ENCODE measurements at places on chromosomes 2 and 18.

- DNase-seq: no peak
Measured at GRCh38 chr2:147416099-147416498, 428.7 kb upstream of the ACVR2A start.

- DNase-seq: no peak
Measured at GRCh38 chr2:35081001-35081621, 1274.5 kb upstream of the CRIM1 start.

GRCh38 chr2:111897924-111898702 lies at the start of gene MERTK:
Gene MERTK, plus strand, starts transcription at chr2:111898607. Its CDS starts 129 bp downstream, at chr2:111898736.
- peak; percentile 53 for DNase-seq

DNA sequence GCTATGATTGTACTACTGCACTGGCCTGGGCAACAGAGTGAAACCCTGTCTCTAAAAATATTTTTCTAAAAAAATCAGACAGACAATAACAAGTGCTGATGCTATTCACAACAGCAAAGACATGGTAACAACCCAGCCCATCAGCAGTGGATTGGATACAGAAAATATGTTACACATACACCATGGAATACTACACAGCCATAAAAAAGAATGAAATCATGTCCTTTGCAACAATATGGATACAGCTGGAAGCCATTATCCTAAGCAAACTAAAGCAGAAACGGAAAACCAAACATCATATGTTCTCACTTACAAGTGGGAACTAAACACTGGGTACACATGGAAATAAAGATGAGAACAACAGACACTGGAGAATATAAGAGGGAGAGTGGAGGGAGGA lies 19.9 kb downstream of the FAM161A start:
- no peak for DNase-seq

DNA sequence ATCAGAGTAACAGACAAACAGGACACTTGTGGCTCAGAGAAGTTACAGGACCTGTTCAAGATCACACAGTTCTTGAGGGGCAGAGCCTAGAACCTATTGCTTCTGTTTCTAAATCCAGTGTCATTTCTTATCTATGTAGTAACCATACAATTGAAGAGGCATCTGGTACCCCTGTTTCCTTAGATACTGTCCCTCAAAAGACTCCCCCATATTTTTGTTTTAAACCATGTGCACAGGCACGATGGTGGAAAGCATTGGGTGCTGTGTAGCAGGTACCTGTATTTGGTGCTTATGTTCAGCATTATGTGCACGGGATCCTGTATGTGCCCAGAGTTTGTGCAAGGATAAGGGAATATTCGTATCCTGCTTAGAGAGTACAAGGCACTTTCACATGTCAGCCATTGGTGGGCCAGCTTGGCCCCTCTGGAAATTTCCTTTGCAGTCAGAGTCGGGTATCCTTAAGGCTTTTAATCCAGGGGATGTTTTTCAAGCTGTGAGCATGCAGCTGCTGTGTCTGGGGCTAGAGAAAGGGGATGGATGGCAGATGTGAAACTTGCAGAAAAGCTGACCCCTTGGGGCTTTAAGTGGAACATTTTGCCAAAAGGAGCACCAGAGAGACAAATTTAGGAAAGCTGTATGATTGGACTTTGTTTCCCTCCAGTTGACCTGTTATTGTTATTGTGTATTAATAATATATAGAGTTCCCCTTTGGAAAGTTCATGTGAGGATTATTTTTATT lies 2.1 kb downstream of the LBH start:
- no peak for DNase-seq

GRCh38 chr18:26386002-26386401 lies 159.8 kb downstream of the TAF4B start:
- no peak for DNase-seq

GRCh38 chr2:10447300-10447894 lies 730 bp downstream of the ODC1 start:
- peak; percentile 52 for DNase-seq

GRCh38 chr2:8756716-8757115 lies 74.9 kb downstream of the ID2 start:
- no peak for DNase-seq

DNA sequence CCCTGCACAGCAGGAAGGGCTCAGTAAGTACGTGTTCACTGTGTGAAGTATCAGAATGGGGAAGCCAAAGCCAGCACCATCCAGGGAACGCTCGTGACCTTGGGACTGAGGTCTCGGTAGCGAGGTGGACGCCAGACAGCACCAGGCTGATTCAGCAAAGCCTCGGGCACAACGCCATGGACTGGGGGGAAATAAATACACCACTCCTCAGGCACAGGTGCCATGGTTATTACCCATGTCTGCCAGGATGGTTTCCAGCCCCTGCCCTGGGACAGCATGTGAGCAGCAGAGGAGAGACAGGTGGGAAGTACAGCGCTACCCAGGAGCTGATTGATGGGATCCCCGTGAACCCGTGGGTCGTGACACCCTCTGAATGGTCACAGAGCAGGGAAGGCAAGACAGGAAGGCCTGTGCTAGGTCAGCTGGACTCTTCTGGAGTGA lies 53.0 kb downstream of the REEP1 start:
- no peak for DNase-seq

DNA sequence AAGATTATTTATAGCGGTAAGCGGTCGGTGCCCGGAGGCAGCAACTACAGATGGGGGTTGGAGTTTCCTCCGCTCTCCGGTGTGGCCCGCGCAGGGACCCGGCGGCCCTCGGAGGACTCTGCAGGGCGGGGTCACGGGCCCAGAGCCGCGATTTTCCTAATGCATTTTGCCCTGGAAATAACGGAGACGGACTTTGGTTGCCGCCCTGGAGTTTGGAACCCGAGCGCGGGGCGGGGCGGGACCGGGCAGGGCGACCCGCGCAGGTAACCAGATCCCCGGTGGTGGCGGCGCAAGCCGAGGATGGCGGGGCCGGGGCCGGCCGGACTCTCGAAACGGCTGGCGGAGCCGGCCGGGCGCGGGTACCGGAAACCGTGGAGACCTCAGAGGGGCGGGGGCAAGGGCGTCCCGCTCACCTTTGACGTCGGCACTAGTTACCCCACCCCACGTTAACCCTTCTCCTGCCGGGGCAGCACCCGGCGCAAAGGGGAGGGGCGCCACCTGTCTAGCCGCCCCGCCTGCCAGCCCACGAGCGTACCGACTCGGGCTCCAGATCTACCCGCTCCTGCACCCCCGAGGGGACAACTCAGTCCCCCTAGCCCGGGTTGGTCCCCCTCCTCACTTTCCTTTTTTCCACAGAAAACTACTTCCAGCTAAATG lies 2.9 kb downstream of the CYP26B1 start:
- DNase-seq: no peak

DNA sequence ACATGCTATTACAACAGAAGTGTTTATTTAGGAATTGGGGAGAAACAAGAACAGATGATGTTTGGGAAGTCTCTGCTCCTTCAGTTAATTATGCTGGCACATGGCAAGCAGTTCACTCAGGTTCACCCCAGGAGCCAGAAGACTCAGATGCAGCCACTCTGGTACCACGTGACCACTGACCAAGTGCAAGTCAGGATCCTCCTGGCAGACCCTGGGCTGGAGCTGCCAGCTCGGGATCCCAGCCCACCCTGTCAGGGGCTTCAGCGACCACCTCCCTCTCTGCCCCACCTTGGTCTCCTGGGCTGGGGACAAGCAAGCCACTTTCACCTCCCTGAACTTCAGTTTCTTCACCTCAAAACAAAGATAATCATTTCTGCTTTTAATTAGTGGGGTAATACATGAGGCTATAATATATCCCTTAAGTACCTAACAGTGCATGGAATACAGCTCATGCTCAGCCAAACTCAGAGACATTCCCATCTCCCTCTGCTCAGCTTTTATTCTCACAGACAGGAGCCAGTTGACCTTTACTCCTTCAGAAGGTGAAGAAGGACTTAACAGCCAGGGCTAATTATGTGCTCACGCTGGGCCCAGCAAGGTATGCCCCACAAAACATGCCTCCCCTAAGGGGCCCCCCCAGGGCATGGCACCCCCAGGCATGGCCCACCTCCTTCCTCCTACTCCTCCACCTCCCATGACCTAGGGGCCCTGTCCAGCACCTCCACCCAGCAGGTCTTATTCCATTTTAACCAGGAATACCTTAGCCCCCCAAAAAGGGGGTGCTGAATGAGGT lies 11.8 kb downstream of the CRACDL start:
- no peak for DNase-seq

DNA sequence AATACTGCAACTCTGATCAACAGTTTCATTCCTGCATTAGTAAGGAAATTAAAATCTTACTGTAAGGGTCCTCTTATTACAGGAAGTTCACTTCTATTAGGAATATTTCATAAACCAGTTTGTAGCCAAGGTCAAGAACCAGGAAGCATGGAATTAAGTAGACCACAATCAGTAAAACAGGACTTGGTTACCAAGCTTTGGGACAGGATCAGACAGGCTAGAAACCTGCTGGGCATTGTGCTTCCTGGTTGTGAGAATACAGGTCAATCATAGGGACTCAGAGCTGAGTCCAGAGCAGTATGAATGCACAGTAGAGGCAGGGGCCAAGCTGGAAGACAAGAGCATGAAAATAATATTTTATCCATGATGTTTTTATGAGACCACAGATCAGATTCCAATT lies 248.0 kb downstream of the IKZF2 start:
- no peak for DNase-seq

- DNase-seq: no peak
Measured at GRCh38 chr2:104847586-104848160, 6.2 kb upstream of the POU3F3 start.

GRCh38 chr2:139825726-139826125 lies 1045.5 kb upstream of the NXPH2 start:
- DNase-seq: no peak

- no peak for DNase-seq
Measured at GRCh38 chr2:129778584-129778877, 200.9 kb upstream of the RAB6C start.

GRCh38 chr2:140014204-140014546 lies 1234.0 kb upstream of the NXPH2 start:
- no peak for DNase-seq

DNA sequence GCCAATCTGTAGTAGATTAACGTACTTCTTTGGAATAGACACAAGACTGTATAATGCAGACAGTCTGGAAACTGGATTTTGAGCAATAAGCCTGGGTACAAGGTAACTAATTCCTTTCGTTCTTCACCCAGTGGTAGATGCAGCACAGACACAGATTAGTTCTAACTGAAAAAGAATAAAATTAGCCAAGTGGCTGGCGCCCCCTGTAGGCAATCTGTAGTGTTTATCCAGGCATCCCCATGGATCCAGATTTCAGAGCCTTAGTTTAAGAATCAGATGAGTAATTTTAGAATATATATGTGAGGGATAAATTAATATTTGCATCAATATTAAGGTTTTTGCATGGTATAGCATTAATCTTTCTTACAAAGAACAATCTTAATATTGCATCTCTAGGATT lies 563.9 kb downstream of the DCC start:
- no peak for DNase-seq

GRCh38 chr2:98914713-98915580 lies 21.1 kb downstream of the CRACDL start:
- no peak for DNase-seq

DNA sequence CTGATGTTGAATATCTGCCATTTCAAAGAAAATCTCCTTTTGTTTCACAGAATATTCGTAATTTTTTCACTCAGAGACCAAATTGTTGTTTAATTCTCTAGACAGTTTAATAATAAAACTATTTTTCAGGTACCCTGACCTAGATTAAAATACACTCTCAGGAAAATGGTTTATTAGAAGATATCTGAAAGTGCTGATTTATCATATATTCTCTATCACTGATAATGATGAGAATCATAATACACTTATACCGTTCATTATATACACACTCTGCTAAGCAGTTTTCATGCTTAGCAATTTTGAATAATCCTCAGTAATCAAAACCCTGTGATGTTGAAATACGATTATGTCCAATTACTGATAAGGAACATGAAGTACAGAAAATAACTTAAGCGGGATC lies 772.9 kb upstream of the CRIM1 start:
- DNase-seq: no peak

- no peak for DNase-seq
Measured at GRCh38 chr2:223815884-223816570, 21.4 kb downstream of the AP1S3 start.

- no peak for DNase-seq
Measured at GRCh38 chr18:58194028-58194427, 150.0 kb downstream of the NEDD4L start.

GRCh38 chr2:71620116-71620515 lies 166.8 kb downstream of the DYSF start:
- no peak for DNase-seq

GRCh38 chr2:10556271-10557140 lies 108.4 kb upstream of the ODC1 start:
- no peak for DNase-seq

DNA sequence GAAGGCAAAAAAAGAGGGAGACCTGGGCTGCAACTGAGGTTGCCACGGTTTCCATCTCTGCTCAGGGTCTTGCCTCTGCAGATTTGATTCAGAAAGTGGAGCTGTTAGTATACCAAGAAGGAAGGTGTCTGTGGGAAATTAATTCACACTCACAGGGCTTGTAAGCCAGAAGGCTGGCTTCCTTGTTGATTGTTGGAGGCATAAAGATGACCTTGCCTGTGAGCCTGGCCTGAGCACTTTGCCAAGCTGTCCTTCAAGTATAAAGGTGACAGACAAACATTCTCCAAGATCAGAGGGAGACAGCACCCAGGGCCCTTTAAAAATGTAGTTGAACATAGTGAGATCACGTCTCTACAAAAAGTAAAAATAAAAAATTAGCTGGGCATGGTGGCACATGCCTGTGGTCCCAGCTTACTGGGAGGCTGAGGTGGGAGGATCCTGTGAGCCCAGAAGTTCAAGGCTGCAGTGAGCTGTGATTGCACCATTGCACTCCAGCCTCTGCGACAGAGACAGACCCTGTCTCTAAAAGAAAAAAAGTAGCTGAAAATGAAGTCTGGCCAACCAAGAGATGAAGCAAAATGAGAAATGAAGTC lies 91.2 kb upstream of the UXS1 start:
- no peak for DNase-seq

GRCh38 chr2:85302121-85302520 lies 25.7 kb downstream of the TGOLN2 start:
- DNase-seq: no peak

- no peak for DNase-seq
Measured at GRCh38 chr2:173456960-173457359, 102.3 kb downstream of the CDCA7 start.

DNA sequence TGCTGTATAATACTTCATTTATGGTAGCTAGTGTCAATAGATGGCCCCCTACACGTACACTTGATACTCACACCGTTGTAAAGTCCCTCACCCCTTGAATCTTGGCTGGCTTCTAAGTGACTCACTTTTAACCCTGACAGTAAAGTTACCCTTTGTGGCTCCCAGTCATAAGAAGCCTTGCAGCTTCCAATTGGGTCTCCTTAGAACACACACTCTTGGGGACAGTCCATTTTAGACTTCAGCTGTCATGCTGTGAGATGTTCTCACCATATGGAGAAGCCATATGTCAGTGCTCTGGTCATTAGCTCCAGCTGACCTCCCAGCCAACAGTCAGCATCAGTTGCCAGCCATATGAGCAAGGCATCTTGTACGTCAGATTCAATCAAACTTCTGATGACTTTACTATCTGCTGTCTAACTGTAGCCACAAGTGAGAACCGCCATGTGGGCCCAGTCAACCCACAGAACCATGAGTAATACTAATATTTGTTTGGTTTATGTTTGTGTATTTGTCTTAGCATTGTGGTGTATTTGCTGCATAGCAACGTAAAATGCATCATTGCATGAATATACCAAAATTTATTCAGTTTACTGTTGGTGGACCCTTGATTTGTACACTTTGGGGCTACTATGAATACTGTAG lies 68.3 kb downstream of the PTPN4 start:
- no peak for DNase-seq

- no peak for DNase-seq
Measured at GRCh38 chr2:227860221-227860641, 11.2 kb upstream of the DAW1 start.

- DNase-seq: no peak
Measured at GRCh38 chr2:202140522-202141252, 67.6 kb downstream of the KIAA2012 start.
